Stimulated activated CD4-positive, alpha-beta T cell treated with anti-CD3 and anti-CD28 coated beads, TNF-alpha, amount 100 ng/mL, for 4 hours (primary cell): ENCODE measurements at places on chromosomes 13 and 19.
A peak's percentile ranks its signal among the peaks of the same experiment; 100 is the strongest.

DNA sequence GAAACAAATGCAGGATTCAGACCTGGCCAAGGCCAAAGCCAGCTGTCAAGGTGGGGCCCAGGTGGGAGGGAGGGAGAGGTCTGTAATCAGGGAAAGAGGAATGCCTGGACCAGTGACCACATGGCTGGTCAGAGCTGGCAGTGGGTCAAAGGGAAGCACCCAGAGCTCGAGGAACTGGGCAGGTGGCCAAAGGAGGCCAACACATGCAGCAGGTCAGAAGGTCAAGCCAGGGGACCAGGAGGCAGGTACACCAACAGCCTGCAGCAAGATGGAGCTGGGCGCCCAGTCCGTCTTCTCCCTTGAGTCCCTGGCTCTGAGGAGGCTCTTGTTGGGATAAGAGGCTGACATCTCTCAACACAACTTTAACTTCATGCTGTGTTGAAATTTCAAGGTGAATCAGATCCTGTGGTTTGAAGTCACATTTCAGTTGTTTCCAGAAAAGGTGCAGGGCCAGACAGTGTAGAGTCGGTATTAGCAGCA is 17.1 kb downstream of the GPATCH1 start:
- DNase-seq, result no peak

GRCh38 chr13:97310809-97311436 is 88.8 kb downstream of the MBNL2 start:
- no peak for DNase-seq

DNA sequence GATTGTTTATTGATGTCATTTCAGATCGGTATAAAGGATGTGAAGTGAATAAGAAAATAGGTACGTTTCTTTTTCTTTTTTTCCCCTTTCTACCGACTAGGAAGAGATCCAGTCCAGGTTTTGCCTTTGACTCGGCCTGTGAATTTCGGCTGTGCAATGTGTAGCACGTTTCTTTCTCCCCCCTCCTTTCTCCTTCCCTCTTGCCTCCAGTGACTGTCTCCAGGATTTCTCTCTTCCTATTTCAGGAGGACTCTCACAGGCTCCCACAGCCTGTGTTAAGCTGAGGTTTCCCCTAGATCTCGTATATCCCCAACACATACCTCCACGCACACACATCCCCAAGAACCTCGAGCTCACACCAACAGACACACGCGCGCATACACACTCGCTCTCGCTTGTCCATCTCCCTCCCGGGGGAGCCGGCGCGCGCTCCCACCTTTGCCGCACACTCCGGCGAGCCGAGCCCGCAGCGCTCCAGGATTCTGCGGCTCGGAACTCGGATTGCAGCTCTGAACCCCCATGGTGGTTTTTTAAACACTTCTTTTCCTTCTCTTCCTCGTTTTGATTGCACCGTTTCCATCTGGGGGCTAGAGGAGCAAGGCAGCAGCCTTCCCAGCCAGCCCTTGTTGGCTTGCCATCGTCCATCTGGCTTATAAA is at the start of gene GPC6:
GPC6 (plus strand) TSS at position 185 of the 657 bp plus-strand sequence.
- DNase-seq, result no peak

- DNase-seq, result no peak
These were observed 26.3 kb downstream of the SAE1 start for GRCh38 chr19:47156861-47157430.

GRCh38 chr13:64992314-64992713 is 2237.8 kb downstream of the PCDH9 start:
- DNase-seq, result no peak

DNA sequence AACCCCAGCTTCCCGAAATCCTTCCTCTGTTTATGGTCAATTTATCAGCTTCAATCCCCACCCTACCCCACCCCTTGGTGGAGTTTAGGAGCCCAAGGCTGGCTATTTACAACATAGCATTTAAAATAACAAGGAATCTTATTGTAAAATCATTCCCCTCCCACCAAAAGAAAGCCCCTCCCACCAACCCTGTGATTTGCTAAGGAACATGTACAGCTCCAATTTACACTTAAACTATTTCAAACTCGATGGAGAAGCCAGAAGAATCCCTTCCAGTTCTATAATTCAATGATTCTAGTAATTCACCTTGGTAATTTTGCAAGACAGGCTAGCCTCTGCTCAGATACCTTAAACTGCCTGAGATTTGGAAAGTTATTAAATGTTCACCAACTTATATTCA is 3.0 kb downstream of the LATS2 start:
- no peak for DNase-seq

DNA sequence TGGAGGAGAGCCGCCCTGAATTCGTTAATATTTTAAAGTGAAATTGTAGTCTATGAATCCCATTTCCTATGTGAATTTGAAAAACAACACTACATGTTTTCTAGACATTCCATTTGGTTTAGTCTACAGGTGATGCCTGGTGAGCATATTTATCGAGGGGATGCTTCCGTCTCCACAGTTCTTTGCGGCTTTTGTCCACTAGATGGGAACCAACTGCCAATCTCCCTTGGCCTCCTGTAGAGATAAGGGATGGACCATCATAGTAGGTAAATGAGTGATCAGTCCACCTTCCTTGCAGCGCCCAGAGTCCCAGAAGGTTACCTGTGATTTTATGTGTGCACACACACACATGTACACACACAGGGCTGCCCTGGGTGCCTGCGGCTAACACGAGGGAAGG is 289.8 kb upstream of the SOX21 start:
- no peak for DNase-seq

DNA sequence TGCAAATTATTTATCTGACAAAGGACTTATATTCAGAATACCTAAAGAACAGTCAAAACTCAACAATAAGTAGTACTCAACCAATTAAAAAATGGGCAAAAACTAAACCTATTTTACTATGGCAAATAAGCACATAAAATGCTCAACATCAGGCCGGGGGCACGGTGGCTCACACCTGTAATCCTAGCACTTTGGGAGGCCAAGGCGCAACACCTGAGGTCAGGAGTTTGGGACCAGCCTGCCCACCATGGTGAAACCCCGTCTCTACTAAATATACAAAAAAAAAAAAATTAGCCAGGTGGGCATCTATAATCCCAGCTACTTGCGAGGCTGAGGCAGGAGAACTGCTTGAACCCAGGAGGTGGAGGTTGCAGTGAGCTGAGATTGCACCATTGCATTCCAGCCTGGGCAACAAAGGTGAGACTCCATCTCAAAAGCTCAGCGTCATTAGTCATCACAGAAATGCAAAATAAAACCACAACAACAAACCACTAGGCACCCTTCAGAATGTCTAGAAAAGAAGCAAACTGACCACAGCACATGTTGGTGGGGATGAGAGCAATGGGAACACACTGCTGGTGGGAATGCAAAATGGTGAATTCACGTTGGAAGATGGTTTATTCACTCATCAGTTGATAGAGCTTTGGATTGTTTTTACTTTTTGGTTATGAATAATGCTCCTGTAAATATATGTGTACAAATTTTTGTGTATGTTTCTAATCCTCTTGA is 180.6 kb upstream of the SOX1 start:
- DNase-seq, result no peak

DNA sequence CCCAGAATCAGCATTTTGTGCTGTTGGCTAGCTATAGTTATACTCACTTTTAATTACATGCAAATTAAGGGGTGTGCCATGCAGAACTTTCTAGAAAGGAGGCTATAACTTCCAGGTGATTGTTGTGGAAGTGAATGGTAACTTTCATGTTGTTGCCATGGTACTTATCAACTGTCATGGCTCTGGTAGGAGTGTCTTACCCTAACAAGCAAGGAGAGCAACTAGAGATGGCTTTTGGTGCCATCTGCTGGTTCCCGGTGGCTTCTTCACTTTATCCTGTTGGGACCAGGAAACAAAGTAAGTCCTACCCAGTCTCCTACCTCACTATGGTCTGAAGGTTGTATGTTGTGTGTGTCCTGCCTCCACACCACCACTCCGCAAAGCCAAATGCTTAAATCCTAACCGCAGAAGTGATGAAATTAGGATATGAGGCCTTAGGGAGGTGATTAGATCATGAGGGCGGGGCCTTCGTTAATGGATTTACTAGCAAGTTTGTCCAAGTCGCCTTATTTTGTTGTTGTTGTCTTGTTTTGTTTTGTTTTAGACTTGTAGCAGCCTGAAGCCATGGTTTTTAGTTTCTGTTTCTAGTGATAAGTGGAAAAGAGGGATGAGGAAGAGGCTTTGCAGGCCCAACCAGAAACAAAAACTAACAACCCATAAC is 22.6 kb downstream of the FBXL12 start:
- DNase-seq, result peak; percentile 39

- DNase-seq, result no peak
These were observed 23.7 kb downstream of the PCID2 start for GRCh38 chr13:113184568-113185440.

GRCh38 chr13:28503182-28503967 is 8.4 kb upstream of the FLT1 start:
- DNase-seq, result no peak
